ENCODE measurements at places on chromosomes 6 and 20.
A peak's percentile ranks its signal among the peaks of the same experiment; 100 is the strongest.

- no peak for DNase-seq
Observed at GRCh38 chr6:169424821-169425240, 171.2 kb upstream of the THBS2 start.

GRCh38 chr20:4119854-4120209, 104.5 kb upstream of the RNF24 start:
- no peak for DNase-seq

DNA sequence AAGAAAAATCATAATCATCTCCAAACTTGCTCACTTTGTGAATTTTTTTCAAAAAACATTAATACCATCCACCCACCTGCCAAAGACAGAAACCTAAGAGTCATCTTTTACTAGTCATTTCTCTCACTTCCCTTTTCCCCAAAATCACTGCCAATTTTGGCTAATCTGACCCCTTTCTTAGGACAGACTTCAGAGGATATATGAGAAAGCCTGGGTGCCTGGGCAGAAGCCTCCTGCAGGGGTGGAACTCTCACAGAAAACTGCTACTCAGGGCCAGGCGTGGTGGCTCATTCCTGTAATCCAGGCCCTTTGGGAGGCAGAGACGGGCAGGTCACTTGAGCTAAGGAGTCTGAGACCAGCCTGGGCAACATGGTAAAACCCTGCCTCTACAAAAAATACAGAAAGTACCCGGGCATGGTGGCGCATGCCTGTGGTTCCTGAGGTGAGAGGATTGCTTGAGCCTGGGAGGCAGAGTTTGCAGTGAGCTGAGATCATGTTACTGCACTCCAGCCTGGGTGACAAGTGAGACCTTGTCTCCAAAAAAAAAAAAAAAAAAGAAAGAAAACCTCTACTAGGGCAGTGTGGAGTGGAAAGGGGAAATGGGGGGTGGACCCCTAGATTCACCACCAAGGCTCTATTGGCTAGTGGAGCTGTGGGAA, 3.8 kb downstream of the DEK start:
- no peak for DNase-seq

- DNase-seq: no peak
Observed at GRCh38 chr6:84242265-84242664, 14.8 kb upstream of the CEP162 start.

DNA sequence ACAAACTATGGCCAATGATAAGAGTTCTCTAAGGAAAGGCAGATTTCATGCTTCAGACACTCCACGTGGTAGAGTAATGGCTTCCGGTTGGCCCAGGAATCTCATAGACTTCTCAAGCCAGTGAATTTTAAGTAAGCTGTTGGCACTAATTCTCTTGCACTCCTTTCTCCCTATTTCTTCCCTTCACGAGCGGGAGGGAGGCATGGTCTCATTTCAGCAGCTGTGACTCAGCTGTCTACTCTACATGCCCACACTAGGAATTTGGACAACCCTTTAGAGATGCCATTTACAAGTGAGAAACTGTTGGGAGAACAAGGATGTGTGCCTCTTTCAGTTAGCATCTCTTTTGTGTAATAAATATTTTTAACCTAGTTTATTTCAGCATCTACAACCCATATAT, 107.7 kb downstream of the PTPRK start:
- no peak for DNase-seq

DNA sequence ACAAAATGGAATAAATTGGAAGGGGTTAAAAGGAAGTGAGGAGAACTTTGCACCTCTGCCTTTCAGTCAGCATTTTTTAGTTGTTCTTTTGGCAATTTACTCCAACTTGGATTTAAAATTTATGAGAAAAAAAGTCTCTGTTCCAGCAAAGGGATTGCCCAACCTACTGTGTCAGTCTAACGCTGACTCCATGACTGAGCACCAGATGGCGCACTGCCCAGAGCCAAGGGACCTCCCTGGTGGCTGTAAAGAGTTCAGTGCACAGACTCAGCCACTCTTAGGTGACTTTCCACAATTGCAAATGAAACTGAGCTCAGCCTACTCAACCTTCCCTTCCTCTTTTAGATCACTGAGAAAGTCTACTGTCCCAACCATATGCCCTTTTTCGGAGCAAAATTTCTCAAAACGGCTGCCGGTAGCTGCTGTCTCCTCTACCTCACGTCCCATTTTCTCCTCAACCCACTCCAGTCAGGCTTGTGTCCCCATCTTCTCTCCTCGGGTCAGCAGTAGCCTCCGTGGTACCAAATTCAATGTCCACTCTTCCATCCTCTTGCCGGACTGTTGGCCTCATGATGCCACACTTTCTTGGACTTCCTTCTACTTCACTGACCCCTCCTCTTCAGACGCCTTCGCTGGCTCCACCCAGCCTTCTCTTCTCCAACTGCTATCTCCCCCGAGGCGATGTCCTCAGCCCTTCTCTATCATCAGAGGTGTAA, 38.7 kb downstream of the GSTA2 start:
- peak; percentile 10 for DNase-seq

GRCh38 chr6:142297996-142298753, 3.6 kb upstream of the ADGRG6 start:
- DNase-seq: no peak

GRCh38 chr6:100850174-100850573, 31.0 kb downstream of the ASCC3 start:
- no peak for DNase-seq

DNA sequence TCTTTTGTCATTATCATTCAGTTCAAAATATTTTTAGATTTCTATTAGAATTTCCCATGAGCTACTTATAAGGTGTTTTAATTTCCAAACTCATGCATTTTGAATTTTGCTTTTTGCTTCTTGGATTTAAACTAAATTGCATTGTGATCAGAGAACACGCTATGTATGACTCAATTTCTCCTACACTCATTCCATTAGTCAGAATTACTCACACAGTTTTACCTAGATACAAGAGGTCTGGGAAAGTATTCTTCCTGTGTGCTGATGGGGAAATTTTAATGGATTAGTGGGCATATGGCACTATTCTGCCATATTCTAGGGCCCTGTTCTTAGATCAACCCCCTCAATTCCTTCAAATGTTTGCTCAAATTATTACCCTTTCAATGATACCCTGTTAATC, 49.9 kb upstream of the BMP5 start:
- DNase-seq: no peak

DNA sequence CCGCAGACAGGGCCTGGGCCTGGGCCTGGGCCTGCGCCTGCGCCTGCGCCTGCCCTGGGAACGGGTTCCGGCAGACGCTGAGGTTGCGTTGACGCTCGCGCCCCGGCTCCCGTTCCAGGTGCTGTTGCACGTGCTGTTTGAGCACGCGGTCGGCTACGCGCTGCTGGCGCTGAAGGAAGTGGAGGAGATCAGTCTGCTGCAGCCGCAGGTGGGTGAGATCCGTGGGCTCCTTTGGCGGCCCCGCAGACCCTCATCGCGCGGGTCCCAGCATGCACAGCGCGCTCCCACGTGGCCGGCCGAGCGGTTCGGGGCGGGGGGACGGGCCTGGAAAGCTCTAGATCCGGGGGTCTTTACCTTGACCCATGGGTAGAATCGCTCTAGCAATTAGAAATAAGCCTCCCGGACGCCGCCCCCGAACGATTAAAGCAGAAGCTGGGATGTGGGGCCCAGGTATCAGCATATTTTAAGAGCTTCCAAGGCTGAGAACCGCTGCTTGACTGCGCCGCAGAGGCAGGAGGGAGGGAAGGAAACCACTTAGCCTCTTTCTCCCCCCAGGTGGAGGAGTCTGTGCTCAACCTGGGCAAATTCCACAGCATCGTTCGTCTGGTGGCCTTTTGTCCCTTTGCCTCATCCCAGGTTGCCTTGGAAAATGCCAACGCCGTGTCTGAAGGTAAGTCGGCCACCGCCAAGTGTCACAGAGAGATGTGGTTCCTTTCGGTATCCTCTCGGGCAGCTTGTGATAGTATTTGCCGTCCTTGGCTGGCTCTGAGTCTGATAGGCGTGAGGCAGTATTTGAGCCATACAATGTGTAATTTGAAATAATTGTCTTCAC, 508 bp downstream of the NOP56 start:
- peak; percentile 28 for DNase-seq

- DNase-seq: no peak
Observed at GRCh38 chr6:98894810-98895209, 52.9 kb downstream of the FBXL4 start.

DNA sequence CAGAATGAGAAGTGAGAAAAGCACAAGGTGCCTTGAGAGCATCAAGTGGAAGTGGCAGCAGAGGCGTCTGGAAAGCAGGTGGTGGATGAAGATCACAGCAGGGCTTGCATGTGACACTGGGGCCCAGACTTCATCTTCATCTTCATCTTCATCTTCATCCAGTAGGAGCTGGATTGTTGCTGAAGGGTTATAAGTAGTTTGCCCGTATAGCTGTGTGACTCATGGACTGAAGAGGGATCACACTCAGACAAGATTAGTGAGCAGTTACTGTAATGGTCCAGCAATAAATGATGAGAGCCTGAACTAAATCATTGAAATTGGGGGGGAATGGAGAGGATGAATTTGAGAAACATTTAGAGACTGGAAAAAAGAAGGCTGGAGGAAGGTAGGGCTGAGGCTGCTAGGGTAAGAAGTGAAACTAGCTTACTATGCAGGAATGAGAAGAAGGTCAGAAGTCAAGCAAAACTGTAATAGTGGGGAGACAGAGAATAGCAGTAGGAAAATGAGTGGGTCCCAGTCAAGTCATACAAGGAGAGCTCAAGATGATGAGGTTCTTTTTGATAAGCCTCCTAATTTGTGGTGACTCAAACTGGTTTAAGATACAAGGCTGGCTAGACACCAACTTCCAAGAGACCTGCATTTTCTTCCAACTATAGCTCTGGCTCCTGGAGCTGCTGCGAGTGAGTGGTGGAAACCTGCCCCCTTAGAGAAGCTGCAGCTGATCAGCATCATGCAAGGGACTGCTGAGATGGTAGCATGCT, 92.3 kb upstream of the BEND6 start:
- no peak for DNase-seq

- no peak for DNase-seq
Observed at GRCh38 chr20:11084508-11084907, 410.7 kb upstream of the JAG1 start.
